Stimulated activated CD4-positive, alpha-beta T cell treated with anti-CD3 and anti-CD28 coated beads, Interleukin-15, amount 100 ng/mL, for 1 hour (primary cell): ENCODE measurements at places on chromosomes 16 and 17.

- no peak for DNase-seq
These were observed 88.2 kb upstream of the FA2H start for GRCh38 chr16:74862743-74863244.

DNA sequence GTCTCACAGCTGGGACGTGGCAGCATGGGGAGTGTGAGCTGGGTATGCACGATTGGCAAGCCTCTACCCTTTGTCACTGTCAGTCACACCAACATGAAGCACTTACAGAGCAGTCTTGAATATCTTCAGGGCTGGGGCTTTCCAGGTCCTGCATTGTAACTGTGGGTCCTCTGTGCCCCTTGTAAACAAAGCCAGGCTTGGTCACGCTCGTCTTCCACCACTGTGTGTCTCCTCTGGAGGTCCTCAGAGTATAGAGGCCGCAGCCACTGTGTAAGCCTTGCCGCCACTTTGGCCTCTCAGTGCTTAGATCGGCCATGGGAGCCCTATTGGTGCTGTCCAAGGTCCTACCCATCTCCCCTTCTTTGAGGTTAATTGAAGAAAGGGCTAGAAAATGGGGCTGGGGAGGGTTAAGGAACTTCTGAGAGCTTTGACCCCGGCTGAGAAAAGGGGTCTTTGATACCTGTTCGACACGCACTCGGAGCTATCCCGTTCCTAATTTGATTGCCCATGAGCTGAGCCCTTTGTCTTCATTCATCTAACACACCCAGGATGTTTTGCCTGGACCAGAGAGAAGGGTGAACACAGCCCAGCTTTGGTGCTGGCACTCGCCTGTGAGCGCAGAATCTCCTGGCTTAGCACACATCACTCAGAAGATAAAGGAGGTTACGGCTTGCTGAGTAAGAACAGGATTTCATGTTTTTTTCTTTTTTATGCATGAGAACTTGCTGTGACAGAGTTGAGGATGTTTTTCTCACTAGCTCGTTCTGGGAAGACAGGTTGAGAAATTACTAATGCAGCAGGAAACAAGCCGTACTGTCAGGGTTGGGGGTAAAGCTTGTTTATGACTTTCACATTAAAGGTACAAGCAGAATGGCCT is 267.9 kb downstream of the CPPED1 start:
- no peak for DNase-seq

DNA sequence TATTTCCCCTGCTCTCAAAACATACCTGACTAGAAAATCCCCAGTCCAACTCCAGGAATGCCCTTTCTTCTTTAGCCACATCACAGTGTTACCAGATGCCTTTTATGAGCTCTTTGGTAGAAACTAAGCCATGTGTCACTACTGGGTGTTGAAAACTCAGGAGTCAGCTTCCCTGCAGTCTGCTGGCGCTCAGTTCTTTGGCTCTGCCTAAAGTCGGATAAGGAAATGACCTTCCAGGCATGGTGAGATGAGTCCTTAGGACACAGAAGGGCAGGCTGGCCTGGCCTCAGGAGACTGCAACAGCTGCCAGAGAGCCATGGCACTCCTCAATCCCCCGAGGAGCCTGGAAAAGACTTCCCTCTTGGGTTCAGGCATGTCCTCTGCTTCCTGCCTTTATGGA is 89.1 kb downstream of the CDH13 start:
- no peak for DNase-seq

- DNase-seq, result peak; percentile 12
These were observed 178.3 kb downstream of the PRKCB start for GRCh38 chr16:24013864-24014645.

GRCh38 chr16:81586417-81586816 is 141.8 kb downstream of the CMIP start:
- no peak for DNase-seq

DNA sequence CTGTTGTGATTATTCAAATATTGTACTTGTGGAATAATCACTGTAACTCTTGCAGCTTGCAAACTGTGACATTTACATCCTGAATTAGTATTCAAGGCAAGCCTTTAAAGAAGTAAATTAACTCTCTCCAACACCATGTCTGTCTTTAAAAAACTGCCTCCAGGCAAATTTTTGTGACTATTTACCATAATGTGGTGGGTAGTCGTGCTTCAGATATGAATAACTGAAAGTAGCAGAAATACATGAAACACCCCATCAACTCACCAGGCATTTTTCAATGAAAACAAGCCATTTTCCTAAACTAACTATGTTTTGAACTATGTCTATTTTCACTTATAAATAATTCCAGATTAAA is 217.4 kb upstream of the PSMD7 start:
- no peak for DNase-seq

- DNase-seq, result no peak
These were observed 156.1 kb upstream of the CACNG5 start for GRCh38 chr17:66678827-66679226.

- no peak for DNase-seq
These were observed 37.9 kb downstream of the IRF8 start for GRCh38 chr16:85936816-85937215.

DNA sequence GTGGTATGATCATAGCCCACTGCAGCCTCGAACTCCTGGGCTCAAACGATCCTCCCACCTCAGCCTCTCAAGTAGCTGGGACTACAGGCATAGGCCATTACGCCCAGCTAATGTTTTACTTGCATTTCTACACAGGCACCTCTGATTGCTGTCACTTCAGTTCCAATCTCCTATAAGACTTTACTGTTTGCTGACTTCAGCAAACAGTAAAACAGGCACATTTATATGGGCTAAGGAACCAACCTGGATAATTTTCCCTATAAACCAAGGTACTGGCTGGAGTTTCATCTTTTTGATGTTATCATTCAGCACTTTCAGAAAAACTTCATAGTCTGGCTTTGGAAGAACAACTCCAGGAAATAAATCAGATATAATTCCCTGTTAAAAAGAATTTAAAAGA is 114.2 kb downstream of the DNAH3 start:
- no peak for DNase-seq

DNA sequence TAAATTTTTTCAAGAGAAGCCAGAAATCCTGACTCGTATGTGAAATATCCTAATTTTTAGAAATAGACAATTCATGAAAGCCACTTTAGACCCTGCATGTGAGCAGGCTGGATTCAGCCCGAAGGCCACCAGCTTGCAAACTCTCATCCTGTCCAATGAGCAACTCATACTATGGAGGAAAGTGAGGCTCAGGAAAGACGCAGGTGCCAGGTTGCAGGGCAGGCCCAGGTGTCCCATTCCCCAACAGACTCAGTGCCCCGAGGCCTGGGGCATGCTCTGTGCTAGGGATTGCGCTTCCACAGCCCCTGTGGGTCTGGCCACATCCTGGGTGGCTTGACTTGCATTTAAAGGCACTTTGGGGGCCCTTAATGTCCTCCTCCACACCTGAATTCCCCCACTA is 16.7 kb upstream of the RASD1 start:
- DNase-seq, result no peak

DNA sequence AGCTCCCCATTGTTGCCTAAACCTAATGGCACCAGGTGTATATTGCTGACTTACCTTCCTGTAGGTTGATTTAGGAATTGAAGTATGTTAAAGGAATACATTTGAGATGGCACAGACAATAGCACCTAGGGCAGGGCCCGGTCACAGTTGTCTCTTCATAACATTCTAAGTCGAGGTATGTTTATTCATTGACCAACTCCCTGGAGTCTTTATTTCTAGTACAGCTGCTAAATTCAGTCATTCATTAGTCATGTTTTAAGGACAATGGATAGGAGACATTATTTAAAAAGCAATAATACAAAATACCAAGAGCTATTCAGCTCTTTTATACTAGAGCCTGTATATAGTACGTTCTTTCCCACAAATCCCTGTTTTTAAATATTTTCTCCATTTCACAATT is 369.5 kb upstream of the HSBP1 start:
- no peak for DNase-seq
